ENCODE measurements at places on chromosomes 2 and 18. TPM values are rescaled to one million over a fixed set of nuclear protein-coding genes. Genes with fewer than 3 reads are reported as not detected.

Gene RAX
- not detected for total RNA-seq

Gene ARHGEF33
- not detected for total RNA-seq

- no peak for DNase-seq
Measured at GRCh38 chr2:206716623-206717022, 1.6 kb downstream of the DYTN start.

Gene SLC30A3
- 2.3 TPM for total RNA-seq

- DNase-seq = no peak
Measured at GRCh38 chr2:101467306-101467705, 7.6 kb downstream of the RFX8 start.

- no peak for DNase-seq
Measured at GRCh38 chr18:58464104-58464625, 164.7 kb downstream of the ALPK2 start.

DNA sequence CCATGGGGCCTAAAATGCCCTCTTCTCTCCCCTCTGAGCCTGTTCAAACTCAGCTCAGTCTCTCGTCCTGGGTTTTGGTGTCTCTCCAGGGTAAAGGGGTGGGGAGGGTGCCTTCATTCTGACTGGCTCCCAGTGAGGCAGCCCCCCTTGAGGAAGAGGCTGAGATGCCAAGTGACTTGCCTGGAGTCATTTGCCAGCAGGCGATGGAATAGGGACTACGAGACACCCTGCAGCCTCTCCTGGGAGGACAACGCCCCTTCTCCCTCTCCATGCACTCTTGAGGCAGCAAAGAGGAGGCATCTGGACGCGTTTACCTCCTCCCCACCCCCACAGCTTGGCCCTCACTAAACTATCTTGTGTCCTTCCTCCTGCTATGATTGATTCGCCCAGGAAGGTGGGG is 760 bp upstream of the STON1 start:
- no peak for DNase-seq

Gene SLC8A1
- 0.58 TPM for total RNA-seq

DNA sequence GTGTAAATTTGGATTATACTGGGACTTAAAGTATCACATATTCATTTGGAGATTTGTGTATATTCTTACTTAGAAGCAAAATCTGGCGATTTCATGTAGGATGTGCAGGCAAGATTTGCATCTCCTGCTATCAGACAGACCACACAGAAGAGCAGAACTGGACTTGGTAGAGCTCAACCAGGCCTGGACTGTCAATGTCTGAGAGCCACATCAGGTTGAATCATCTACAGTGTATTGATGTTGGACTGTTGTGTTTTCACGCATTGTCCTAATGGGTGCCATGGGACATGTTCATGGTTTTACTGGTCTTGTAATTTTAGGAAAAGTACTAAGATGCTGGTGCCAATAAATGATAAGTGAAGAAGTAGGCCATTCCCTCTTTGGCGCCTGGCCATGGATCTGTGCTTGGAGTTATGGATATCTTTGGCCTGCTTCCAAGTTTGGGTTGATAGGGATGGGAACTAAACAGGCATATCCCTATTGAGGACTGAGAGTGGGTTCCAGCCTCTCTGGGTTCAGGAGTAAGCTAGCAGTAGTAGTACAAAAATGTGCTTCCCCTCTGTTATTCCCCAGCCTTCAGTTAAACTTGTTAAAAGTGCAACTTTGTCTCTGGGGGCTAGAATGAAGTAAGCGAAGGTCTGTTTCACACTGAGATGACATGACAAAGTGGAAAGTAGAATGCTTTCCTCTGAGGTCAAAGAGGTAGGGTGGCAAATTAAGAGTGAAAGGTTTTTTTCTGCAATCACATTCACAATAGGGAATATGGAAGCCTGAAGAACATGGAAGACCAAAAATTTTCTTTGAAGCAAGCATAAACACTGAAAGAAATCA is 49.2 kb upstream of the NEMP2 start:
- no peak for DNase-seq

GRCh38 chr2:1804351-1804771 is 60.0 kb upstream of the PXDN start:
- DNase-seq = no peak

DNA sequence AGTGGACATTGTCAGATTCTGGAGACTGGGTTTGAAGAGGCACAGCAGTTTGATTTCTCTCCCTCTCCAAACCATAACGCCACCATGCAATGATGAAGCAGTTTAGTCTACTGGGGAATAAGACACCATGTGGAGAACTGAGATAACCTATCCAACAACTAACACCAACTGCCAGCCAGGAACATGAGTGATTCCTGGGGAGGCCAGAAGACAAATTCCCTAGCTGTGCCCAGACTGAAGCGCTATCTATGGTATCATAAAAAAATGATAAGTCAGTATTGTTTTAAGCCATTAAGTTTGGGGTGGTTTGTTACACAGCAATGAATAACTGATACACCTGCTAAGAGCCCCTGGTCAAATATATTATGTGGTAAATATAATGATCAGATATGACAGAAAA is 129.3 kb downstream of the EXOC6B start:
- no peak for DNase-seq

DNA sequence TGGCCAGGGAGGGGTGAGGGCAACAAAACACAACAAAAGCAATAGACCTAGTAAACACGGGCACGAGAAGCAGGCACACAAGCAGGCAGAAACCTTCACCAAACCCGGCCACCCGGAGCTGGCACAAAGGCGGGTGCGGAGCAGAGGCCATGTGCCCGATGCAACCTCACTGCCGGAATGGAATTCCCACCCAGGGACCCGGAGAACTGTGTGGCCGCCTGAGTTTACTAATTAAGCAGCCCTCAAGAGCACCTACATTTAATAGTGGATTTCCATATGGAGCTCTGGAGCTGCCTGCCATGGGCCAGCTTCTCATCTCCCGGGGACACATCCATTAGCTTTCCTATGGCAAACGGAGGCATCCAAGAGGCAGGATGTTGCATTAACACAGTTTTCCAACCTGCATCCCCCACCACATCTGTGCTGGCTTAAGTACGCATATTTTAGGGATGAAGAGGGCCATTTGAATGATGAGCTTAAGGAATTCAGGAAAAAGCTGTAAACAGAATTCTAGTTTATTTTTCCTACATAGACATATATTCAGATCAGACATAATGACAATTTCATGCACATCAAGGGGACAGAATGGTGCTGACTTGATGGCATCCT is 104.5 kb upstream of the SMIM21 start:
- DNase-seq = no peak

DNA sequence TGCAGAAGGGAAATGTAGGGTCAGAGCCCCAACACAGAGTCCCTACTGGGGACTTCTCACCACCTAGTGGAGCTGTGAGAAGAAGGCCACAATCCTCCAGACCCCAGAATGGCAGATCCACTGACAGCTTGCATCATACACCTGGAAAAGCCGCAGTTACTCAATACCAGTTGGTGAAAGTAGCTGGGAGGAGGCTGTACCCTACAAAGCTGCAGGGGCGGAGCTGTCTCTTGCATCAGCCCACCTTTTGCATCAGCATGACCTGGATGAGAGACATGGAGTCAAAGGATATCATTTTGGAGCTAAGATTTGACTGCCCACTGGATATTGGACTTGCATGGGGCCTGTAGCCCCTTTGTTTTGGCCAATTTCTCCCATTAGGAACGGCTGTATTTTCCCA is 237.3 kb downstream of the CALCRL start:
- no peak for DNase-seq

Gene ALPP
- total RNA-seq = not detected

Gene PRSS56
- 0.39 TPM for total RNA-seq

- DNase-seq = no peak
Measured at GRCh38 chr2:56613920-56614319, 430.1 kb downstream of the CCDC85A start.

Gene ADRA2B
- total RNA-seq = 1.7 TPM

DNA sequence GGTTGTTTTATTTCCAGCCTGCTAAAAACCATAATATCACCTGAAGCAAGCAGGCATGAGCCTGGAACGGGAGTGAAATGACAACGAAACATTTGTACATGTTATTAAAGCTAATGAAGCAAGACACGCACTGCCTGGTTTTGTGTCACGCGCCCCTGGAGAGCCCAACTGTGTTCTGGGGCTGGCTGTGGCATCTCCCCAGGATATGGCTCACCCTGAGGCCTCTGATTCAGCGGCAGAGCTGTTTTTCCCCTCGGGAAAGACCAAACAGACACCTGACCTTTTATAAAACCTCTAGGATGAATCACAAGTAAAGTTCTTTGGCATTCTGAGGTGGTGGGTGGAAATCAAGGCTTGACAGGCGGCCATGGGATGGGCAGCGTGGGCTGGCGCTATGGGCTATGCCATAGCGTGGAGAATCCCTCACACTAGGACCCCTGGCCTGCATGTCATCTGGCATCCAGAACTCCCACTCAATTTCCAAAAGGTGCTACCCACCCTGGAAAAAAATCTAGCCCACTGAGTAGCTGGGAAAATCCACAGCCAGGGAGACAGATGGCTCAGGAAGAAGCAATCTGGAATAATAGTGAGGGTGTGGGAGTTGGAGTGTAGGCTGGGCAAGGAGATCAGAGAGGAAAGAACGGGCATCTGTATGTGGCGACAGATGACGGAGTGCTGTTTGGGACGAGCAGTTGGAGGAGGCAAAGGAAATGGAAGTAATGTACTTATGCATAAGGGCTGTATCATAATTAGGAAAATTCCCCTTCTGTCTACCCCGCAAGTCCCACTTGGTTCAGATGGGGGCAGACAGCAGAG is 262.0 kb downstream of the AFF3 start:
- no peak for DNase-seq

Gene TMEM200C
- not detected for total RNA-seq

Gene MAP2
- 0.31 TPM for total RNA-seq

GRCh38 chr2:19529677-19530076 is 171.3 kb upstream of the OSR1 start:
- no peak for DNase-seq

Gene GPC1
- 3.6 TPM for total RNA-seq

Gene PAX8
- total RNA-seq = 3.0 TPM

- no peak for DNase-seq
Measured at GRCh38 chr2:234991290-234991689, 39.5 kb downstream of the SH3BP4 start.

Gene RIT2
- total RNA-seq = not detected

GRCh38 chr2:165544897-165545296 is 75.4 kb downstream of the CSRNP3 start:
- no peak for DNase-seq

Gene LIMS2
- total RNA-seq = 10.3 TPM

Gene ALK
- total RNA-seq = 0.25 TPM

Gene FBXO48
- total RNA-seq = 3.7 TPM

DNA sequence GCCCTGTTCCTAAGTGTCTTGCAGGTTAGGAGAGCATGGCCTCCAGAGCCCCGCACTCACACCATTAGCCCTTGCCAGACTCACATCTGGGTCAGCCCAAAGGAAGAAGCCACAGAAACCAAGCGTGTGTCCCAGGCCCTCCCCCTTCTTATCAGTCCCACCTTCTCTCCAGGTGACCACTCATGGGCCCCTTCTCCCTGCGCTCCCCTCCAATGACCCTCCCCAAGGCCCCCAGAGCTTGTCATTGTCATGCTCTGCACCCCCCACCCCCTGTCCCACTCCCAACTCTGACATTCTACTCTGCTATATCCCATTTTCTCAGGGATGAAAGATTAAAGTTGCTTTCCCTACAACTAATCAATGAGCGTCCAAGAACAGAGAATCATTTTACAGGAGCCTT is 30.1 kb downstream of the CAPN14 start:
- no peak for DNase-seq

Gene SLC14A1
- total RNA-seq = 6.0 TPM

DNA sequence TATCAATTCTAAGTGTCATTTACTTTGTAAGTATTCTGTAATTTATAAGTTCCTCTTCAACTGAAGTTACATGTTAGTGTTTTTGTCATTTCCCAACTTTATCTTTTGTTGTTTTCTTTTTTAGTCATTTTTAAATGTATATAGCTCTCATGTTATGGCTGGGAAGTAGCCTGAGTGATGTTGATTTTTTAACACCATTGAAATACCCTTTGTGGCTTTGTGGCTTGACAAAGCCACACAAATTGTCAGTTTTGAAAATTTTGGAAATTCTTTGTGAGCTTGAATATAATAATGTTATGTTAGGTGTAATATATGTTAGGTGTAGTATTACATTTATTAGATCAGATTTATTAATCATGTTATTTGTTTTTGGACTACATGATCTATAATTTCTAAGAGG is 16.7 kb downstream of the DNAJC10 start:
- no peak for DNase-seq

DNA sequence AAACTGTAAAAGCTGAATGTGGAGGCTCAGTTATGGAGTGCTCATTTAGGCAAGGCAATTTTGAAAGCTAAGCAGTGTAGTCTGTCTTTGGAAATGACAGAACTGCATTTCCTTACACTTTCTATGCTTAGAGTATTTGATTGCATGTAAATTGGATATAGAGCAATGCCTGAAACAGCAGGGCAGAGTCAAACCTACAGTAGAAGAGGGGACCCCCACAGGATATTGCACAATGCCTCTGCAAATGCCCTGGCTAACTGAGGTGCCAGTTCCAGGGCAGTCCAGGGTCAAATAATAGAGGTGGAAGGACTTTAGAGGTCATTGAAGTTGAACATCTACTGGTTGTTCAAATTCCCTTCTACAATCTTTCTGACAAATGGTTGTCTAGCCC is 2.2 kb downstream of the TMEM178A start:
- DNase-seq = no peak

Gene SLC19A3
- total RNA-seq = not detected

DNA sequence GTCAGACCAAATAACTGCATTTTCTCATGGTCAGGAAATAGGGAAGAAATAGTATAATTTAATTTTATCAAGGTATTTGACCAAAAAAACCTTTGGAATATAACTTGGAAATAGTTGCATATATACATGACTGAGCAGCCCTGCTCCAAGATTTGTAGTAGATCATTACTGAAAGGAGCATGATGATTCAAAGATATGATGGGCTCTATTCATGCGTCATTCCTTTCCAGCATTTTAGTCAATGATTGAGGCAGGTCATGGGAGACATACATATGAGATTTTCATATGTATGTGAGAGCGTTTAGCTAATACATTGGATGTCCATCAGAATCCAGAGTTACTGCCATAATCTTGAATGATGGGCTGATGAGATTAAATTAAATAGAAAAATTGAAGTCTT is 74.5 kb downstream of the CAB39 start:
- DNase-seq = no peak

GRCh38 chr2:64101141-64101591 is 43.1 kb downstream of the PELI1 start:
- no peak for DNase-seq

- DNase-seq = no peak
Measured at GRCh38 chr2:6564326-6564725, 301.4 kb downstream of the CMPK2 start.

- no peak for DNase-seq
Measured at GRCh38 chr2:36662638-36663037, 33.9 kb upstream of the VIT start.

Gene YWHAQ
- total RNA-seq = 207 TPM

DNA sequence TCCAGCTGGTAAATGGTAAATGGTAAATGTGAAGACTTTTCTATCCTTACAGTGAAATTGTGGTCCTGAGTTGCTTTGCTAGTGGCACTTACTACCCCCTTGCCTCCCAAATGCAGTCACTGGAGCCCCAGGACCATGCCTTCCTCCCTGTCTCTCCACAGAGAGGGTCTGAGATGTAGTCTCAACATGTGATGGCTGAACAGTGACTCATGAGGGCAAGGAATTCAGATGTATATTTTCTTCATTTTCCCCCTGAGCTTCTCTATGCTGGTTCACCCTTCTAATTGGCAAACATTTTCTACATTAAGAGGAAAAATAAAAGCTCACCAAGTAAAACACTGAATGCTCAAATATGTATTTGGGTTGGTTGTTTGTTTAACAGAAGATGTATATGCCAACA is 232.0 kb downstream of the SH3BP4 start:
- no peak for DNase-seq

Gene DSEL
- 0.14 TPM for total RNA-seq

Gene MALL
- total RNA-seq = not detected

Gene TIMM21
- 25.8 TPM for total RNA-seq

Data from activated T-cell treated with anti-CD3 and anti-CD28 coated beads, Interleukin-2, amount 50 U/mL, for 72 hours (primary cell).